ENCODE measurements at places on chromosomes 6 and 20. TPM values are rescaled to one million over a fixed set of nuclear protein-coding genes. Genes with fewer than 3 reads are reported as not detected.
A peak's percentile ranks its signal among the peaks of the same experiment; 100 is the strongest.

DNA sequence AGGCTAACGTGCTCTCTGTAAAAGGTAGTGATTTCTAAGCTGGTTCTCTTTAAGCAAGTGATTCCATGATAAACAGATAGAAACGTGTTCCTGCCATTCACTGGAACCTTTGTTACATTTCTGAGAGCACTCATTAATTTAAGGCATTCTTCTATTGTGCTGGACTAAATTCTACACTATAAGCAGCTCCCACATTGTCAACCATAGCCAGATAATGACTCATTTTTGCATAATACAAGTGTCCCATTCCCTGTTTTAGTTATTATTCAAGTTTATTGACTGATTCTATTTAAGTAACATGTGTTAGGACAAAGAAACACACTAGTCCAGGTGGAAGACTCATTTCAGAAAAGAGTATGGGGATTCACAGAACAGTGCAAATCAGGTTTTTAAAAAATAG, 13.5 kb upstream of the XRN2 start:
- H3K4me1 ChIP-seq: no peaks in the 10 kb centered on the region
- no peak overlapping the region for H3K4me3 ChIP-seq
- DNase-seq: no peak
- no peaks in the 10 kb centered on the region for H3K27me3 ChIP-seq

DNA sequence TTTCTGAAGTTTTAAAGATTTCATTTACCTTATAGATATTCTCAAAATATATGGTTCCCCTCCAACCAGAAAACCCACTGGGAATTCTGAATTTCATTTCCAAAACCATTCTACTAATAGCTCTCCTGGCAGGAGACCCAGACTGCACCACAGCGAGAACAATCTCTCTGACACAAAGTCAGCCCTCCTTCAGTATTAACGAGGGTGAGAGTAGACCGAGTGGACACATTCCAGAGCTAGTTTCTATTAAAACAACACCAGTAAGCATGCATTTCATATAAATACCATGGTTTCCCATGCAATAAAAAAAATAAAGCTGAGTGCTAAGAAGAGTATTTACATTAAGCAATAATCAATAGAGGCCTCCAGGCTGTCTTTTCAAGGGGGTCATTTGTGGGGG, 899.6 kb upstream of the SLC35B3 start:
- H3K27ac ChIP-seq: no peak overlapping the region
- H3K4me1 ChIP-seq: no peaks in the 10 kb centered on the region
- no peak for DNase-seq
- H3K27me3 ChIP-seq: no peaks in the 10 kb centered on the region

DNA sequence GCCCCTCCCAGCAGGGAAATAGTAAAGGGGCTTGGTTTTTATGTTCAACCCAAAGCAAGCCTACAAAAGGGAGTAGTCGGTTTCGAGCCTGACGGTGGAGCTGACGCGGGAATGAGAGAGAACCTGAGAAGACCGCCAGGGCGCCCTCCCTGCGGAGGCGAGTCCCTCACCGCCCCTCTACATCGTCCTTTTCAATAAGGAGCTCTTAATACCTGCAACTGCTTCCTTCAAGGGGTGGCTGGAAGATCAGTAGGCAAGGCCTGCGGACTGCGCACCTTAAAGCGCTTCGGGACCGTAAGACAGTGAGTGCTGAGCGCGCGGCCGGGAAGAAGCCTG, 709 bp upstream of the ZNF76 start:
- no peak for DNase-seq
- H3K27me3 ChIP-seq: no peaks in the 10 kb centered on the region
- no peaks in the 10 kb centered on the region for H3K36me3 ChIP-seq
- peaks cover 6% of the 10 kb centered on the region for H3K4me1 ChIP-seq
- H3K4me3 ChIP-seq: peak overlapping the region; percentile 96

GRCh38 chr6:159716247-159717096, 10.8 kb upstream of the WTAP start:
- H3K36me3 ChIP-seq: no peaks in the 10 kb centered on the region
- no peaks in the 10 kb centered on the region for H3K27me3 ChIP-seq
- no peak overlapping the region for H3K4me3 ChIP-seq
- H3K27ac ChIP-seq: no peak overlapping the region
- peak; percentile 65 for DNase-seq

- DNase-seq: peak; percentile 20
- peaks cover 29% of the 10 kb centered on the region for H3K4me1 ChIP-seq
- no peaks in the 10 kb centered on the region for H3K27me3 ChIP-seq
- H3K36me3 ChIP-seq: no peaks in the 10 kb centered on the region
- H3K4me3 ChIP-seq: no peak overlapping the region
Measured at GRCh38 chr20:32477594-32478512, 107.3 kb downstream of the NOL4L start.

DNA sequence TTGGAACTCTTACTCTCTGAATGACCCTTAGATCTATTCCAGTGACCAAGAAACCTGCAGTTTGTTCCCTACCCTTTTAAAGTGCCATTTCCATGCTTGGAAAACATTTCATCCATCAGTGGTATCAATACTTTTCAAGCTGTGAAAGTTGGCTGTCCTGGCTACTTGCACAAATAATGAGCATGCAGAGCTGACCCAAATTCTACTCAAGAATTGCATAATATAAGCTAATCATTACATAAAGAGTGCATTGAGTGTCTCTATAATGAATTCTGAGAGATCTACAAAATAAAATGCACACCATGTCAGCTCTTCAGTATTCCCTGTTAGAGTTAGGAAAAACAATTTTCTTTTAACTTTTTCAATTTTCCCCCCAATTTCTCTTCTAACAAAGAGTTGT, 181.3 kb upstream of the HS3ST5 start:
- no peak overlapping the region for H3K4me3 ChIP-seq
- H3K36me3 ChIP-seq: no peaks in the 10 kb centered on the region
- H3K27ac ChIP-seq: no peak overlapping the region
- H3K4me1 ChIP-seq: no peaks in the 10 kb centered on the region
- no peaks in the 10 kb centered on the region for H3K27me3 ChIP-seq

DNA sequence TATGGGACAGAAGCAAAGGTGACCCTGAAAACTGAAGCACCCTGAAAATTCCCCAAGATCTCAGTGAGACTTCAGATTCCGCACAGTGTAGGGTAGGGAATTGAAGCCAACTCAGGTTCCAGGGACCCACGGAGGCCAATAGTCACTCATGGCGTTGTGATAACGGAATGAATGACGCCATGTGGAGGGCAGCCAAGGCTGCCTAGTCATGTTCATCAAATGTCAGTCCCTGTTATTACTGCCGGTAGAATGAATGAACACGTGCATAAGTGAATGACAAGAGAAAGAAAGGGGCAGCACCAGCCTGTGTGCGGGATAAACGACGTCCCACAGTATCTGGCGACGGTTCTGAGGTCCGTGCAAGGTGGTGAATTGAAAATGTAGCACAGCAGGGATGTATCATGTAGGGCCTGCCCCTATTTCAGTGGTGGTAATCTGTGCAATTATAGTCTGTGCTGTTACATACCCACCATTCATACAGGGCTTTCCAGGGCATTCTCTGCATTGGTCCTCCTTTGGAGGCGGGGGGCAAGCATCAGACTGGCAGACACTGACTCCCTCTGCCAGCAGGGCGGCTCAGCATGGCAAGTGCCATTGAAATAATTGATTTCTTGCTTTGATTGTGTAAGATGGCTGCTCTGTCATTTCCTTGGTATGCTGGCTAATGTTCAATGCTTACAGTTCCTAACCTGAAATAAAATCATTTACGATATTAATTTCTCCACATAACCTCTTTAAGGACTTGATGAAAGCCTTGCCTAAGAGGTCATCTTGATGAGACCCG, 386.9 kb downstream of the CDH4 start:
- no peak overlapping the region for H3K4me3 ChIP-seq
- H3K4me1 ChIP-seq: no peaks in the 10 kb centered on the region
- H3K27ac ChIP-seq: no peak overlapping the region
- H3K36me3 ChIP-seq: no peaks in the 10 kb centered on the region
- no peaks in the 10 kb centered on the region for H3K27me3 ChIP-seq

DNA sequence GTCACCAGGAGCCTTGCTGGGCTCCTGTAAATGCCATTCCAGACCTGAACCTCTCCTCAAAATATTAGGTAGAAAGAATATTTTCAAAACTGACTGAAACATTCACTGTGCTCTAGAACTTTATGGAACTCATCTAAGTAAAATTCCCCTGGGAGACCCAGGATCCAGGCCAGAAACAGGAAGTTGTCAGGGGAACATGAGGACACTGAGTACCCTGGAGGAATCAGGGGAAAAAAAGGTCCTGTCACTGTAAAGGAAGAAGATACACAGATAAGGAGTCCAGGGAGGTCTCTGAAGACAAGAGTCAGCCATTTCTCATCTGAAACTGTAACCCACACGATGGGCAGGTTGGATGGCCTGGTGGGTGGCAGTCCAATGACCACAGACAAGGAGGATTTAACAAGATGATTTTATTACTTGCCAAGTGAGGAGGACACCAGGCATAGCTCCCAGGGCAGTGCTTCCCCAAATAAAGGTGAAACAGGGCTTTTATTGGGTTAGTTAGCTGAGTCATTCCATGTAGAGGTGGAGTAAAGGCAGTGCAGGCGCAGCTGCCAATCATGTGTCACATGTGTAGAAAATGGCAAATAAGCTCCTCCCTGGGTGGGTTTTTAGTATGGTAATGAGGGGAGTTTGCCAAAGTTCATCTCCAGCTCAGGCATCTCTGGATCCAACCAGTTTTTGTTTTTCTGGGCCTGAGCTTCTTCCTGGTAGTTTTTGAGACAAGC, 138.5 kb downstream of the RCAN2 start:
- H3K4me3 ChIP-seq: no peak overlapping the region
- H3K36me3 ChIP-seq: no peaks in the 10 kb centered on the region
- no peak overlapping the region for H3K27ac ChIP-seq
- no peak for DNase-seq
- no peaks in the 10 kb centered on the region for H3K27me3 ChIP-seq

GRCh38 chr6:1137849-1138248, 174.0 kb upstream of the FOXQ1 start:
- H3K27me3 ChIP-seq: no peaks in the 10 kb centered on the region
- H3K36me3 ChIP-seq: no peaks in the 10 kb centered on the region
- no peak overlapping the region for H3K4me3 ChIP-seq
- no peak overlapping the region for H3K27ac ChIP-seq
- no peaks in the 10 kb centered on the region for H3K4me1 ChIP-seq
- no peak for DNase-seq

DNA sequence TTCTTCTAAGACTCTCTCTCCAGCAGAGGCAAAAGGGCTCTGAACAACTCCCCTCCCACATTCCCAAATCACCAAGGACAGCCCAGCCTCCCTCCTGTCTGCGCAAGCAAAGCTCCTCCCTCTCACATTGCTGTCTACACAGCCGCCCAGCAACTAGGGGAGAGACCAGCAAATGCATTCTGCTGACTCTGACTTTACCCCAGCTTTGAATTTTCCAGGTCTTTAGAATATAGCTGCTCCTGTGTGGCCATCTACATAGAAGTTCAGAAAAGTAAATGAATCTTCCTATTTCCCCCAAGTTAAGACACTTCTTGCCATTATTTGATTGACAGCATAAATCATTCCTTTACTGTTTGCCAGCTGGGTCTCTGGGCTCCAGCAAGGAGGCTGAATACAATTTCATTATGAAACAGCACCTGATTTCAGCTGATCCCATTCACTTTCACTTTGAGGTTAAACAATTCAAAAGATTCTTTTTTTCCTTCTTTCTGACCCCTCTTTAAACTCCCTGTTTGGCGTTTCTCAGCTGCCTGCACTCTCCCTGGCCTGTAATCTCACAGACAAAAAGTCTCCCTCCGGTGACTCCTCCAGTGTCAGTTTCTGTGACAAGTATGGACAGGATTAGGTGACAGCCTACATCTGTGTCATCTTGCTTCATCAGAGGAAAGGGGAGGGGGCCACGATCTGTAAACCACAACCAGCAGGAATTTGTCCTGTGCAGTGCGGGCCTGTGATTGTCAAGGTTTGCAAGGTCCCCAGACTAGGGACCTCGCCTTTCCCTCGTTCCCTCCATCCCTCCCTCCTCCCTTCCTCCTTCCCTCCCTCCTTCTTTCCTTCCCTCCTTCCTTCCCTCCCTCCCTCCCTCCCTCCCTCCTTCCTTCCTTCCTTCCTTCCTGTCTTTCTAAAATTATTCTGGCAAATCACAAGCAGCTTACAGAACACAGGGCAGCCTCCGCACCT, 205.6 kb upstream of the RIN2 start:
- H3K27me3 ChIP-seq: no peaks in the 10 kb centered on the region
- no peak overlapping the region for H3K27ac ChIP-seq
- H3K4me1 ChIP-seq: peaks cover 3% of the 10 kb centered on the region
- no peak overlapping the region for H3K4me3 ChIP-seq
- DNase-seq: peak; percentile 69

DNA sequence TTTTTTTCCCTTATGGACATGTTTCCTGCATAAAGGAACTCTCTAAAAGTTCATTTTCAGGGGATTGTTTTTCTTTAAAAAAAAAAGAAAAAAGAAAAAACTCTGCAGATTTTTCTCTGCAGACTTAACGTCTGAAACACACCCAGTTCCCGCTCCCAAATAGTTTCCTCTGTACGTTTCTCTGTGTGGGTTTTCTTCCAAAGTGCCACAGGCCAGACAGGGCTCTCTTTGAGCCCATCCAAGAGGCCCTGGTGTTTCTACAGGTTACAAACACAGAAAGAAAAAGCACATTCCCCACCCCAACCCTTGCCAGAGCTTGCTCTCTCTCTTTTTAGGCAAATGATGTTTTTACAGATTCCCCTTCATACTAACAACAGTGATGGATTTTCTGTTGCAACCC, 258.6 kb downstream of the FNDC1 start:
- H3K4me1 ChIP-seq: no peaks in the 10 kb centered on the region
- no peaks in the 10 kb centered on the region for H3K36me3 ChIP-seq
- no peak for DNase-seq
- H3K27me3 ChIP-seq: no peaks in the 10 kb centered on the region

DNA sequence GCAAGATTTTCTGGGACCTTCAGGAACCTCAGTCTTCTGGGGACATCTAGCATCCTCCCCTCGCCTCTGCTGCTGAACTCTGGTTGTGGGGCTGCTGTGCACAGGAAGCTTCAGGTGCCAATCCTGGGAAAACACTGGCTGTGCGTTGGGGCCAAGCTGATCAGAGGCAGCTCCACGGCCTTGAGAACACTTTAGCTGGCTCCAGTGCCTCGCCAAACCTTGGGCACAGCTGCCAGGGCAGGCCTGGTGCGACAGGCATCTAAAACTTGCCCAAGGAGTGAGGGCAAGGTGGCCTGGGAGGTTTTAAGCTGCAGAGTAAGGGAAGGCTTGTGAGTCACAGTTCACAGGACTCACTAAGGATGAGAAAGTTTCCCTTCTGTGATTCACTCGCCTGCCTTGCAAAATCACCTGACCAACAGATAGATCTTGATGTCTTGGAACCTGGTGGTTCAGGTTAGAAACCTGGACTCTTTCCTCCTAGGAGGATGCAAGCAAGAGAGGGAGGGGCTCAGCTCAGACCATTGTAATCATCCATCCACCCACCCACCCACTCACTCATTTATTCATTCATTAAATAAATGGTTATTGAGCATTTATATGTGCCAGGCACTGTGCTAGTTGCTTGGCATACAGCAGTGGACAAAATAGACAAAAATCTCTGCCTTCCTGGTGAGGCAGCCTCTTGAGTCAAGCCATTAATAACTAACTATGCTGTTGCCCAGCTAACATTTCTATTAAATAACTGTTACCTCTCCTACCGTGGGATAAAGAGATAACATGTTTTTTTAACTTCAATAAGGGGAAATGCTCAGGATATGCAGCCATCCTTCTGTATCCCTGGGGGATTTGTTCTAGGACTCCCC, 2.5 kb upstream of the SPATS1 start:
- no peak overlapping the region for H3K27ac ChIP-seq
- peaks cover 3% of the 10 kb centered on the region for H3K4me1 ChIP-seq
- no peaks in the 10 kb centered on the region for H3K27me3 ChIP-seq
- no peak for DNase-seq
- no peaks in the 10 kb centered on the region for H3K36me3 ChIP-seq

The EEF1E1 gene
- total RNA-seq: 16.4 TPM

The RRAGD gene
- total RNA-seq: 7.9 TPM

The KCNK17 gene
- not detected for total RNA-seq

The PREX1 gene
- 5.0 TPM for total RNA-seq

The RIPPLY2 gene
- total RNA-seq: 0.22 TPM

The EFCAB8 gene
- total RNA-seq: 0.20 TPM

Data from ovary (tissue), 10 donors.